Activated CD4-positive, alpha-beta memory T cell treated with anti-CD3 and anti-CD28 coated beads for 36 hours (primary cell): ENCODE measurements at places on chromosomes 12 and 14. TPM values are rescaled to one million over a fixed set of nuclear protein-coding genes. Genes with fewer than 3 reads are reported as not detected.

DNA sequence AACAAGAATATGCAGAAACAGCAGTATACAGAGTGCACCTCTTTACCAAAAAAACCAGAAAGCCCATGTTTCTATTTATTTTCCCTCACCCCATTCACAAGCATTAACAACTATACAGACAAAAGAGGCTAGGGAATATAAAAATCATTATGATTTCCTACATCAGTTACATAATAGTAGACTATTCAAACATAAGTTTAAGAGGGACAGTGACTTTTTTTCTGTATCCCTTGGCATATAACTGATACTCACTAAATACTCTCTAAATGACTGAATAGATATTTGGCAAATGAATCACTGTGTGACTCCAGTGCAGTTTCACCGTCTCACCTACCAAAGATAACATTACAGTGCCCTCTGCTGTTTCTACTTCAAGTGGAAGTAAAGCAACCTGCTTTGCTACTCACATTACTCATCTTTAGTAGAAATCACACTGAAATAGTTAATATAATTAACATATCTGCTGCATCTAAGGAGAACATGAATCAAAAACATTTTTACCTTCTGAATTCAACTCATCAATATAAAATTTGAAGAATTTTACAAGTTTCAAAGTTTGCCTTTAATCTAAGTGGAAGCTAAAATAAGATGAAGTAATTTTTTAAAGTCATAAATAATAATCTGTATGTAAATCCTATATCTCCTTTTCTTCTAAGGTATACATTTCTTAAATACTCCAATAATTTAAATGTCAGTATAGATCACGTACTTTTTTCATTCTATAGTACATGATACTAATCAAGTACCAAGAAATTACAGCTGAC, 103.8 kb downstream of the OSBPL8 start:
- peaks cover 2% of the 10 kb centered on the region for H3K36me3 ChIP-seq
- no peak overlapping the region for H3K4me3 ChIP-seq
- peaks cover 20% of the 10 kb centered on the region for H3K4me1 ChIP-seq
- no peak overlapping the region for H3K27ac ChIP-seq

DNA sequence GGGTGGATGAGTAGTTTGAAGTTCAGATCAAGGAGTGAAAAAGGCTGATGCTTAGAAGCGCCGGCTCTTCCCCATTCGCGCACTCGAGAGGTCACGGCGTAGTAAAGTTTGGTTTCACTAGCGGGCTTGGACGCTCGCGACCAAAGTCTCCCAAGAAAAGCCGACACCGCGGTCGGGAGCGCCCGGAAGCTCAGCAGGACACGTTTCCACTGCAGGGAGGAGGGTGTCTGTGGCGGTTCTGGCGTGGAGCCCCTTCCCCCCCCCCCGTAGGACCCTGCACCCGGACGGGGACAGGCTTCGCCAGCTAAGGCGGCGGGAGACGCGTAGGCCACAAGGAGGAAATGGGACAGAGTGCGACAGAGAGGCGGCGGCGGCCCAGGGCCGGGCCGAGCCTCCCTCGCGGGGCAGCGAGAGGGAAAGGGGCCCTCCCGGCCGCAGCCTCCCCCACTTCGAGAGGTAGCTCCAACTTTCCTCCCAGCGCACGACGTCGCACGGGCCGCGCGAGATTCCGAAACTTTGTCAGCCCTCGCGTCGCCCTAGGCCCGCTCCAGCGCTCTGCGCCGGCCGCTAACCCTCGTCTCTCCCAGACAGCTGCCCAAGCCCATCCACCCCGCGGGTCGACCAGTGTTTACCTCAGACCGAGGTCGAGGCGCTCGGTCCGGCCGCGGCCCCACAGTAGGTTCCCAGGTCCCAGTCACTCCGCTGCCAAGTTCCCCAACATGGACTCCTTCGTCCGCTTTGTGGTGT, 480 bp downstream of the SCAF11 start:
- H3K27ac ChIP-seq = peak overlapping the region; percentile 99
- peaks cover 48% of the 10 kb centered on the region for H3K4me1 ChIP-seq
- H3K4me3 ChIP-seq = peak overlapping the region; percentile 97

DNA sequence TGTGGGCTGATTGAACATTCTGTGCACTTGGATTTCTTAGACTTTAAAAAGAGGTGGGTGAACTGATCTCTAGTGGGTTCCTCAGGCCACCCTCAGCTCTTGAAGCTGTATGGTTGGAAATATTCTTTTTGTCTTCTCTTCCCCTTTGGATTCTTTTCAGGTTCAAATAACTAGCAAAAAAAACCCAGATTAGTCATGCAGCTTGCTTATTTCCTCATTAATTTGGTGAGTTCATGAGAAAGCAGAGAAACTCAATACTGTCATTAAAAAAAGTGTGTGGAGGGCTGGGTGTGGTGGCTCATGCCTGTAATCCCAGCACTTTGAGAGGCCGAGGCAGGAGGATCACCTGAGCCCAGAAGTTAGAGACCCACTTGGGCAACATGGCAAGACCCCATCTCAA, 183.4 kb downstream of the ESR2 start:
- H3K4me1 ChIP-seq = no peaks in the 10 kb centered on the region
- H3K36me3 ChIP-seq = peaks cover 23% of the 10 kb centered on the region
- no peak overlapping the region for H3K27ac ChIP-seq
- no peak overlapping the region for H3K4me3 ChIP-seq
- H3K27me3 ChIP-seq = no peaks in the 10 kb centered on the region

DNA sequence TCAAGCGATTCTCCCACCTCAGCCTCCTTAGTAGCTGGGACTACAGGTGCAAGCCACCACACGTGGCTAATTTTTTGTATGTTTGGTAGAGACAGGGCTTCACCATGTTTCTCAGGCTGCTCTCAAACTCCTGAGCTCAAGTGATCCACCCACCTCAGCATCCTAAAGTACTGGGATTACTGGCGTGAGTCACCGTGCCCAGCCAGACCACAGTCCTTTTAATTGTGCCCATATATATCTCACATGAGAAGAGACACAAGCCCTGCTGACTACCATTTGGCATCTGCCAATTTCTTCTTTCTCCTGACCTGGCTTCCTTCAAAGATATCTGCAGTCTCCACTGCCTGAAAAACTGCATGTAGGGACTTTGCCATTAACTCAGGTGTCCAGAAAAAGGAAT, 142.5 kb downstream of the DPY19L2 start:
- H3K27ac ChIP-seq = no peak overlapping the region
- no peaks in the 10 kb centered on the region for H3K36me3 ChIP-seq
- H3K4me1 ChIP-seq = no peaks in the 10 kb centered on the region

- H3K27ac ChIP-seq = no peak overlapping the region
- H3K27me3 ChIP-seq = peaks cover 3% of the 10 kb centered on the region
- H3K4me3 ChIP-seq = no peak overlapping the region
- no peaks in the 10 kb centered on the region for H3K36me3 ChIP-seq
- H3K4me1 ChIP-seq = no peaks in the 10 kb centered on the region
These were observed 337.6 kb upstream of the FAR2 start for GRCh38 chr12:28811457-28811856.

ADAMTS20 gene
- not detected for total RNA-seq

DNA sequence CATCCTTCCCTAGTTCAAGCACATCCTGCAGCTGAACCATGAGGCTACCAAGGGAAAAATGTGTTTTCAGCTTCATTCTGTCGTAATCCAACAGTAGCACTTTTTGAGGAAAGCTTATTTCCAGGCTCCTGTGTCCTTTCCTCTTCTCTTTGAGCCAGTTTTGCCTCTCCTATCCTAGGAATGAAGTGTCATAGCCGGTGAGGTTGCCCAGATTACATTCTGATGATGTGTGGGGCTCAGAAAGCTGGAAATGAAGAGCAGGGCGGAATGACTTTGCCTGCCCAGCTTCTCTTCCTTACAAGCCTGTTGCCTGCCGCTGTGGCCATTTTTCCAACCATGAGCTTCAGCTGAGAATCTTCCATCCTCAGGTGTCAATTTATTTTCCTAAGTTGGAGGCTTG, 381.8 kb downstream of the NUAK1 start:
- H3K4me1 ChIP-seq = no peaks in the 10 kb centered on the region
- DNase-seq = no peak
- no peaks in the 10 kb centered on the region for H3K36me3 ChIP-seq
- peaks cover 2% of the 10 kb centered on the region for H3K27me3 ChIP-seq
- H3K4me3 ChIP-seq = no peak overlapping the region

DNA sequence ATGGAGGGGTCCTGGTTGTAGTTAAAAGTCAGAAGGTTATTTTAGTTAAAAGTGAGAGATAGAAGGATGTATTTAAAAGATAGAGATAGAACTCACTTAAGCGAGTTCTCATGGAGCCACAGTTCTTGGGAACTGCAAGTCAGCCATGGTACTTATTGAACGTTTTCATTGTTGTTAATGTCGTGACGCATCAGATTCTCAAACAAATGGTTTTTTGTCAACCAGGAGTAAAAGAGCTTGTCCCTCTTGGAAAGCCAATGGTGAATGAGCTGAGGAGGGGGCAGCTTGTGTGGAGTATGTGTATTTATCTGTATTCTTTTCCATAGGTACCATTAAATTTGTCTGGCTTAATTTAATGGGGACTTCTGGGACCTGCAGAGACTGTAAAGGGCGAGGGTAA, 68.6 kb downstream of the FIGNL2 start:
- no peak for DNase-seq
- H3K27me3 ChIP-seq = peaks cover 9% of the 10 kb centered on the region
- no peaks in the 10 kb centered on the region for H3K36me3 ChIP-seq
- no peaks in the 10 kb centered on the region for H3K4me1 ChIP-seq

GRCh38 chr12:12032260-12032791, 38.4 kb upstream of the BCL2L14 start:
- H3K4me1 ChIP-seq = peaks cover 71% of the 10 kb centered on the region
- no peaks in the 10 kb centered on the region for H3K36me3 ChIP-seq

SPRING1 gene
- total RNA-seq = 20.9 TPM

DNA sequence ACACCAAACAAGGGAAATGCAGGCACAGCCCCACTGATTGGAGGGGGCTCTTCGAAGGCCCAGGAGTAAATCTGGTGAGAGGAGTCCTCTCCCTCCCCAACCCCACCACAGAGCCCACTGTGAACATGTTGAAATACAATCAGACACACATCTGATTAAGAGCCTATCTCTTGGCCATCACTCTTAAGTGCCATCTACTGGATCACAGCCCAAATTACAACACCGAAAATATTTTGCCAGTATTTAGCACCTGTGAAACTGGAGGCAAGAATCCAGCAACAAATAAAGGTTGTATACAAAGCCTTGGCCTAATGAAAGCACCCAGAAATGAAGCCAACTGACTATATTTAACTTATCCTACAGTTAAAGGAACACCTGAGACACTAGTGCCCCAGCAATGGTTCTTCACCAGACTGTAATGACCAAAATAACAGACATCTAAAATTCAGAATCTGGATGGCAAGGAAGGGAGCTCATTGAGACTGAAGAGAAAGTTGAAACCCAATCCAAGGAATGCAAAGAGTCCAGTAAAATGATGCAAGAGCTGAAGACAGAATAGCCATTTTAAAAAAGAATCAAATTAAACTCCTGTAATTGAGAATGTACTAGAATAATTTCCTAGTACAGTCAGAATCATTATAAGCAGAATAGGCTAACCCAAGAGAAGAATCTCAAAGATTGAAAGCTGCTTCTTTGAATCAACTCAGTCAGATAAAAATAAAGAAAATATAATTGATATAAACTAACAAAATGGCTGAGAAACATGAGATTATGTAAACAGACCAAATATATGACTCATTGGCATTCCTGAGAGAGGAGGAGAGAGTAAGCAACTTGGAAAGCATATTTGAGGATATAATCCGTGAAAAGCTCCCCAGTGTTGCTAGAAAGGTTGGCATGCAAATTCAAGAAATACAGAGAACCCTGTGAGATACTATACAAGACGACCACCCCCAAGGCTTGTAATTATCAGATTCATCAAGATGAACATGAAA, 1117.0 kb downstream of the FLRT2 start:
- DNase-seq = no peak
- H3K27ac ChIP-seq = no peak overlapping the region
- H3K4me1 ChIP-seq = no peaks in the 10 kb centered on the region
- H3K36me3 ChIP-seq = no peaks in the 10 kb centered on the region
- no peak overlapping the region for H3K4me3 ChIP-seq

DNA sequence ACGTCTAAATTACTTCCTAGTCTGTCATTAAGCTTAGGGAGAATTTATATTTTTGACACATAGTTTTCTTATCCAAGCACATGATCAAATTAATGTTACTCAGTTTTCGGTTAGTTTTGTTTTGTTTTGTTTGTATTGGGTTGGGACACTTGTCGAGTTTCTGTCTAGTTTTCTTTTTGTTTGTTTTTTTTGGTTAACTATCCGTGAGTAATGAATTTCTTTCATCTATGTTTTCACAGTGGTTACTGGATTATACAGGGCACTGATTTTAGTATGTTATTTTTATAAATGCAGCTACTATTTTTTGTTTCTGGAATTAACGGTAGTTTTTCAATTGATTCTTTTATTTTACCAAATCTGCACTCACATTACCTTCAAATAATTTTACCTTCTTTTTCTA, 2.7 kb downstream of the KLRF1 start:
- H3K4me1 ChIP-seq = no peaks in the 10 kb centered on the region
- no peak overlapping the region for H3K27ac ChIP-seq
- no peaks in the 10 kb centered on the region for H3K36me3 ChIP-seq
- no peak for DNase-seq
- no peak overlapping the region for H3K4me3 ChIP-seq

RNASE3 gene
- not detected for total RNA-seq

DNA sequence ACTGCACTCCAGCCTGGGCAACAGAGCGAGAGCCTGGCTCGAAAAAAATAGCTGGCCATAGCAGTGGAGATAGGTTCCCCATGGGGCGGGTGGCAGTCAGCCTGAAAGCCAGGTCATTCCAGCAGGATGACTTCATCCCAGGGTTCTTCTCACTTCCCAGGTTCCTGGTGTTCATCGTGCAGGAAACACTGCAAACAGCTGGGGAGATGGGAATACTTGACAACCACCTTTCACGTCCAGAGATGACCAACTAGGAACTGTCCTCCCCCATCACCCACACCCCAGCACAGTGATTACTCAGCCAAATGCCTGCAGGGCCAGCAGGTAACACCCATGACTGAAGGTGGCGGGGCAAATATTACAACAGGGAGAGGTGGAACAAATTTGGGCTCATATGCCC, 1.7 kb downstream of the VSIG10 start:
- H3K36me3 ChIP-seq = no peaks in the 10 kb centered on the region
- H3K4me1 ChIP-seq = peaks cover 6% of the 10 kb centered on the region
- peaks cover 8% of the 10 kb centered on the region for H3K27me3 ChIP-seq
- no peak overlapping the region for H3K27ac ChIP-seq
- H3K4me3 ChIP-seq = no peak overlapping the region
- no peak for DNase-seq

NANOG gene
- not detected for total RNA-seq

DNA sequence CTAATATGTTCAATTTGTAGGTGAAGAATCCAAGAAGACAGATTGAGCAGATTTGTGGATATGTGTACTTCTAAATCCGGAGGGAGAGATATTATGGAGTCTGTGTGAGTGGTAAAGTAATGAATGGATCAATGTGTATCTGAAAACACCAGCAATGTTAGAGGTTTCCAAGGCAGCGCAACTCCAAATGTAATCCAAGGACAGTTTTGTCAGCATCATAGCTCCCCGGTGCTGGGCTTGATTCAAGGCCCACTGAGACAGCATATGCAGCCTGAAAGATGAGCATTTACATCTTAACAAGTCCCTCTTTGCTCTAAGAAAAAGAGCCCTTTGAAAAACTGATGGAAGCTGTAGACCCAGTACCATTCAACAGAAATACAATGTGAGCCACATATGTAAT, 38.3 kb upstream of the FRMD6 start:
- H3K27me3 ChIP-seq = peaks cover 7% of the 10 kb centered on the region
- peaks cover 7% of the 10 kb centered on the region for H3K4me1 ChIP-seq
- H3K4me3 ChIP-seq = no peak overlapping the region
- no peaks in the 10 kb centered on the region for H3K36me3 ChIP-seq
- no peak for DNase-seq
- H3K27ac ChIP-seq = no peak overlapping the region

PPP1R36 gene
- 0.31 TPM for total RNA-seq
